NCI-H1105 treated with DMSO at 0.1 percent for 48 hours (cell line): ENCODE measurements at places on chromosomes 1 and 21.

DNA sequence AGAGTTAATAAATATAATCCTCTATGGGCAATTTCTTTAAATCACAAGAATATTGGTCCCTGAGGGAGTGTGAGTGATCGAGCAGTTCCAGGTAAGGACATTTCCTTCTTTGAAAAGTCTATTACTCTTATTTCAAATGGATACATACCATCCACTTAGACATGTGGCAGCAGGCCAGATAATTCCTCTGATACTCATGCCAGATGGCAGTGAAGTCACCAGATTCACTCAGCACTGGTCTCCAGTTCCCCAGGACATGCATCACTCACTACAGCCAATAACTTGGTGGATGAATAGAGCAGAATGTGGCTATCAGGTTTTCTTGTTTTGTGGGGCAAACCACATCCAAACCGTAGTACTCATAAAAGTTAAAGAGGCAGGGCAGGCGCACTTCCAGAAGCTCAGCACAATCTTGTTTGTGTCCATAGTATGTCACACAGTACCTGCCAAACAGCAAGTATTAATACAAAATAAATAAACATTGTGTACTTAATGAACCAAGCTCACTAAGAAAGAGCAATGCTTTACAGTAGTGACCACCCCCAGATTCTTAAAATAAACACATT lies 74.2 kb upstream of the CD53 start:
- DNase-seq: peak; percentile 80

GRCh38 chr1:56258371-56258770 lies 321.0 kb downstream of the PLPP3 start:
- DNase-seq: peak; percentile 22

- no peak for DNase-seq
Measured at GRCh38 chr1:216944864-216945510, 221.8 kb upstream of the ESRRG start.

GRCh38 chr1:1001057-1001783 lies 1.3 kb upstream of the HES4 start:
- DNase-seq: no peak

- no peak for DNase-seq
Measured at GRCh38 chr1:61776091-61776490, 33.8 kb downstream of the PATJ start.

DNA sequence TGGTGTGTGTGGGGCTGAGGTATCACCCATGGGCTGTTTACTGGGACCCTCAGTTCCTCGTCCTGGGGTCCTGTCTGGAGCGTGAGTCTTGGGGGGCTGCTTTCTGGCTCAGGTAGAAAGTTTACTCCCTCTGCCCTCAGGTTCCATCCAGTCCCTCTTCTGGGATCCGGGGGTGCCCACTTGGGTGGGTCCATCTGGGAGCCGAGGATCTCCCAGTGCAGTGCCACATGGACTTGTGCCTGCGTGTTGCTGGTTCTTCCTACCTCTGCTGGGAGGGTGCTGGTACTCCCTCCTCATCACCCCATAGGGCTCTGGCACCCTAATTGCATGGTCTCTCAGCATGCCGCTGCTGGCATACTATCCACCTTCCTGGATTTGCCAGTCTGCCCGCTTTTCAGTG lies 14.0 kb downstream of the SNAP47 start:
- no peak for DNase-seq

- DNase-seq: no peak
Measured at GRCh38 chr21:31952828-31953227, 80.0 kb downstream of the HUNK start.

- no peak for DNase-seq
Measured at GRCh38 chr1:233868461-233868860, 36.0 kb upstream of the SLC35F3 start.

- DNase-seq: no peak
Measured at GRCh38 chr1:68907491-68907890, 410.6 kb upstream of the DEPDC1 start.

DNA sequence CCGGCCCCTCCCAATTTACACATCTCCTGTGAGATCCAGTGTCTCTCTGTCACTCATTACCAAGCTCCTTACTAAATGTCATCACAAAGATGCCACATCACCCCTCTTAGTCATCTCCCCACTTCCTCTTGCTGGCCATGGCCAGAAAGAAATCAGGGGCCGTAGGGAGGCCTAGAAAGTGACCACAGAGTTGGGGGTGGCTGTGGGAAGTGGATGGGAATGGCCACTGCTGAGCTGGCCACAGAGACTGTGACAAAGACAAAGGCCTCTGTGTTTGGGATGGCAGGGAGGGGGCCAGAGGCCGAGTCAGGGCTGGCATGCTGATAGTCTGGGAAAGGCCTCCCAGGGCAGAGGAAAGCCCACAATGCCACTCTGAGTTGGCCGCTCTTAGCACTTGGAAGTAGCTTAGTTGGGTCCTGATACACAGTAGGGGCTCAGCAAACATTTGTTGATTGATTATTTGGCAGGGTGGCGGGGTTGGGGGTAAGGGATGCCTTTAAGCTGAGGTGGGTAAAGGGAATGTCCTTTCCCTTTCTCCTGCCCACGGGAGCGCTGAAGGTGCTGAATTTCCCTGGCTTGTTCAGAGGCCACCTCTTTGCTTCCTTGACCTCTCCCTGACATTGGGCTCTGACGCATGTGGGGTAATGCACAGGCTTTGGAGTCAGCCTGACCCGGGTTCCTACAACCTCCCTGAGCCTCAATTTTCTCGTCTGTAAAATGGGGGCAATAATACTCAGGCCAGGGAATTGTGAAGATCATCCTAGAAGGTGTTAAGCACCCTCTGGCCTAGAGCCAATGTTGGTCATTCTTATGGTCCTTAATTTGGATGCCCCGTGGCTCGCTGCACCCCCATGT lies 13.2 kb downstream of the NAV1 start:
- DNase-seq: no peak

GRCh38 chr1:101109791-101110190 lies 84.2 kb upstream of the DPH5 start:
- DNase-seq: no peak

- peak; percentile 95 for DNase-seq
Measured at GRCh38 chr1:216723274-216723780, at the start of gene ESRRG. Gene ESRRG, minus strand, starts transcription at chr1:216723429. Its CDS starts 130 bp downstream, at chr1:216723299.

GRCh38 chr1:200153277-200154055 lies 126.0 kb downstream of the NR5A2 start:
- DNase-seq: no peak

DNA sequence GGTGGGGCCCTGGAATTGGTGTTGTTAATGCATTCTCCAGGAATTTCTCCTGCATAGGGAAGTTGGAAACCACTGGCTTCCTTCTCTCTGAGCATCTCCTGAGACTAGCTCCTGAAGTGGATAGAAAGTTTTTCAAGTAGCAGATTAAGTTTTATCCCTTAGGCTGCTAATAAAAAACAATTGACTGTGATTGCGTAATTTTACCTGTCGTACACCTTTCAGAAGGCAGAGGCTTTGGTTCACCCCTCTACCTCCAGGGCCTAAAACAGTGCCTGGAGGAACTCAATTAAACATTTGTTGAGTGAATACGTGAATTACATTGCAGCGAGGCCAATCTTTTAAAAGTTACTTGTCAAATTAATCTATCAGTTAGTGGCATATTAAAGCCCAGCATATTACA lies 3.4 kb downstream of the ITSN1 start:
- DNase-seq: no peak

DNA sequence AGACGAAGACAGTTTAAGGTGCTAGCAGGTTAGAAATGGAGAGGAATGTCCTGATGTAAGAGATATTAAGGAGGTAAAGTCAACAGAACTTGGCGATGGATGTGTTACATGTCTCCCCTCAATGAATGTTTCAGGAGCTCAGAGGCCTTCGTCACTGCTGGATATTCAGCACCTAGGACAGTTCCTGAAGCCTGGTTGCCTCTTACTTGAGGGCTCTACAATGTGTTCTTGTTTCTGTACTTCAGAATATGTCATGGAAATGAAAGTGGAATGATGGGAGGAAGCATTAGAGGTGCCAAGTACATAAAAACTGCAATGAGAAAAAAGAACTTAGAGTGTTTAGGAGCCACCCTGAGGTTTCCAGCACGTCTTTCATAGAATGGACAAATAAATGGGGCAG lies 17.7 kb downstream of the TNR start:
- DNase-seq: no peak

DNA sequence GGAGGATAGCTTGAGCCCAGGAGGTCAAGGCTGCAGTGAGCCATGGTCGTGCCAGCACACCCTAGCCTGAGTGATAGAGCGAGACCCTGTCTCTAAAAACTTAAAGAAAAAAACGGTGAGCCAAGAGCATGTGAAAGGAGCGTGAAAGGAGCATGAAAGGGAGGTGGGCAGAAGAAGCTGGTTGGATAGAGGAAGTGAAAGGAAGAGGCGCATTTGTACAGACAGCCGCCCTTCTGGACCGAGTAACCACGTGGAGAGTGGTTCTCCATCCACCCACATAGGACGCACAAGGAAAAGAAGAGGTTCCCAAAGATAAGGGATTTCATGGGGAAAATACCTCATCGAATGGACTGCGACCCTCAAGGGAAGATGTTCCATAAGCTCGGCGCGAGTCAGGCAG lies 60.4 kb upstream of the IFNAR2 start:
- no peak for DNase-seq

GRCh38 chr1:21893046-21893805 lies 43.9 kb downstream of the HSPG2 start:
- DNase-seq: no peak

- DNase-seq: no peak
Measured at GRCh38 chr1:15684468-15685291, 560 bp downstream of the PLEKHM2 start.
